Activated CD8-positive, alpha-beta memory T cell treated with anti-CD3 and anti-CD28 coated beads for 4 hours (primary cell): ENCODE measurements at places on chromosomes 12 and 14.

GRCh38 chr12:3632256-3632655 lies 120.7 kb downstream of the CRACR2A start:
- DNase-seq: no peak

DNA sequence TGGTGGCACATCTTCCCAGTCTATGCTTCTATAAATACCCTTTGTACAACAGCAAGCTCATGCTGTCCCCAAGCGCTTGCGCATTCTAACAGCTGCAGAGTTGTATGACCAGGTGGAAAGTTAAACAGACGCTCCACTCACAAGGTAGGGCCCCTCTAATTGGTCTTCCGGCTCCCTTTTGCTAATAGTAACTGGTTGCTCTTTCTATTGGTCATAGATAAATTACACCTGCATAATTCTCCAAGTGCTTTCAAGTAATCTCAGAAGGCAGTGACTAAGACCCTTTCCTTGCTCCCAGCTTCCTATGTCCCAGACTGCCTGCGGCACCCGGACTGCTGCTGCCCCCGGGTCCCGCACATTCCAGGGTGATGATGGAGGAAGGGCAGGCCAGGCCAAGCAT lies 6.1 kb upstream of the TSPAN9 start:
- DNase-seq: no peak

- no peak for DNase-seq
Measured at GRCh38 chr12:83156815-83157214, 470.1 kb downstream of the TMTC2 start.

GRCh38 chr14:78324353-78324752 lies 154.2 kb downstream of the NRXN3 start:
- DNase-seq: no peak

GRCh38 chr12:121806546-121807423 lies 3.0 kb downstream of the SETD1B start:
- no peak for DNase-seq

DNA sequence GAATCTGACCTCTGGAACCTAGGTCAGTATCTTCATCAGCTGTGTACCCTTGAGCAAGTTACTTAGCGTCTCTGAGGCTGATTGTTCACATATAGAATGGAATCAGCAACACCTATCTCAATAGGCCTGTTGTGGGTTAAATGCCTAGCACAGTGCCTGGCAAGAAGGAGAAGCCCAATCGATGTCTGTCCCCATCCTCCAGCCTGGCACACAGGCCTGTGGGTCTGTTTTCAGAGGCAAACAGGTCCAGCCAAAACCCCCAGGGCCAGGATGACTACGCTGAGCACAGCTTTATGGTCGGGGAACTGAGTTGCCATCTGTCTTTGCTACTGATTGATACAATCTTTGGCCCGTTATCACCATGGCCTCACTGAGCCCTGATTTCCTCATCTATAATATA lies 89.2 kb downstream of the NUAK1 start:
- no peak for DNase-seq

GRCh38 chr12:60689137-60689536 lies 1093.3 kb downstream of the SLC16A7 start:
- no peak for DNase-seq

DNA sequence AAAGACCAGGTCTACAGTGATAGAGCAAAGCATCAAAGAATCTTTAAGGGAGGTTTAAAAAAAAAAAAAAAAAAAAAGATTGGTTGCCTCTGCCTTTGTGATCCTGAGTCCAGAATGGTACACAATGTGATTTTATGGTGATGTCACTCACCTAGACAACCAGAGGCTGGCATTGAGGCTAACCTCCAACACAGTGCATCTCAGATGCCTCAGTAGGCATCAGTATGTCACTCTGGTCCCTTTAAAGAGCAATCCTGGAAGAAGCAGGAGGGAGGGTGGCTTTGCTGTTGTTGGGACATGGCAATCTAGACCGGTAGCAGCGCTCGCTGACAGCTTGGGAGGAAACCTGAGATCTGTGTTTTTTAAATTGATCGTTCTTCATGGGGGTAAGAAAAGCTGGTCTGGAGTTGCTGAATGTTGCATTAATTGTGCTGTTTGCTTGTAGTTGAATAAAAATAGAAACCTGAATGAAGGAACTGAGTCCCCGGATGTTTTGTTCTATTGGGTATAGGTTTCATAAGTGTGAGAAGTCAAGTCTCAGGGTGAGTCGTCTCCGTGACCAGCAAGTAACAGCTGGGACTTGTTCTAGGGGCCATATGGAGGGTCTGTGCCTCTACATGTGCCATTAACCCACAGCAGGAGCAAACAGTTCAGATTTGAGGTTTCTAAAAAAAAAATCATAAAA lies 9.3 kb downstream of the PEBP1 start:
- DNase-seq: no peak

GRCh38 chr12:104243971-104244370 lies 28.4 kb downstream of the TXNRD1 start:
- no peak for DNase-seq

DNA sequence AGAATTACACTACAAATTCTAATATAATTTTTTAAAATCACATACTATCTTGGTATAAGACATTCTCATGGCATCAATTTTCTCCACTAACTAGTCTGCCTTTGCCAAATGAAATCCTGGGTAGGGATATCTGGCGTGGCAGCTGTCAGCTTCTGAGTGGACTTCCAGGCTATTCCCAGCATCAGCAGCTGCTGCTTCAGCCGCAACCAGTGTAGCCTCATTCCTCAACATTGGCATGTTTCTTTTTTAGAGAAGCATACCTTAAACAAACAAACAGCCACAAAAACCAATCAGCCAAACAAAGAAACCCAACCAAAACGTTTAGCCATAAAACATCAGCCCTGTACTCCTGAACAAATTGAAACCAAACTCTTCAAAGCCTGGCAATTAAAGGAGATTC lies 235.8 kb downstream of the SSPN start:
- DNase-seq: no peak

DNA sequence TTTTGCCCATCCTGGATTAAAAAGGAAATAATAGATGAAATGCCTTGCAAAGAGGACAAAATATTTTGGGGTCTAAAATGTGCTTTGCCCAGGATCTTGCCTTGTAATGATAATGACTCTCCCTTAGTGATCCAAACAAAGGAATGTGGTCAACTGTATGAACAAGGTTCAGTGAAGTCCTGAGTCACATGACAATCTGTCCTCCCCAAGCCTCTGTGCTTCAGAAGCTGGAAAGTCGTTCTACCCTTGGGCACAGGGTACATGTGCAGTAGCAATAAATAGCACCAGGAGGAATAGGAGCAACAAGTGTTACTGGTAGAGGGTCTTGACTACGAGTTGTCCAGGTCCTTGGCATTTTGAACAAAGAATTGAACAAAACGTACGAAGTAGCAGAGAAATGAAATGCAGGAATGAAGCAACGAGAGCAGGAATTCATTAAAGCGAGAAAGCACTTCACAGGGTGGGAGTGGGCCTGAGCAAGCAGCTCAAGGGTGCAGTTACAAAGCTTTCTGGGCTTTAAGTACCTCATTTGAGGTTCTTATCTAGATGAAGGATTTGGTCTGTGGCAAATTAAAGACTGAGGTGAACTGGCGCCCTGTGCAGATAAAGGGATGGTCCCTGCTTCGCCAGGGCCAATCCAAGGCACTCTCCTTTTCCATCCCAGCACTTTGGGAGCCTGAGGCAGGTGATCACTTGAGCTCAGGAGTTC lies 65.8 kb downstream of the RESF1 start:
- no peak for DNase-seq

GRCh38 chr12:90017316-90017715 lies 308.7 kb upstream of the ATP2B1 start:
- DNase-seq: no peak

DNA sequence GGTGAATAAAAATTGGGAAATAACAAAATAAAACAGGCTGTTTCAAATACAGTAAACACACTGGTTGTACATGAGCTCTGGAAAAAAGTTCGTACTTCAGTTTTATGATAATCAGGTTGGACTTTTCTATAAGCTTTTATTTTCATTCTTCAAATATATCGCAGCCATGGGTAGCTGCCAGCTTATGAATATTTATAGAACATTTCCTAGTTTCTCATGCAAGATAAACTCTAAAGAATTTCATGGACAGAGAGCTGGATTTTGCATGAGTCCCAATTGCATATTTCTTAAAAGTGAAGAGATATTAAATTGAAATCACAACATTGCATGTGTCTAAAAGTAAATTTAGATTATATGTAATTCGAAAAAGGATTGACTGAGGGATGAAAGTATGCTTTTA lies 827.6 kb downstream of the SLC6A15 start:
- DNase-seq: no peak

- DNase-seq: no peak
Measured at GRCh38 chr14:66507181-66507721, 696 bp upstream of the GPHN start.

GRCh38 chr12:47741340-47741703 lies 16.0 kb upstream of the ENDOU start:
- DNase-seq: peak; percentile 14

DNA sequence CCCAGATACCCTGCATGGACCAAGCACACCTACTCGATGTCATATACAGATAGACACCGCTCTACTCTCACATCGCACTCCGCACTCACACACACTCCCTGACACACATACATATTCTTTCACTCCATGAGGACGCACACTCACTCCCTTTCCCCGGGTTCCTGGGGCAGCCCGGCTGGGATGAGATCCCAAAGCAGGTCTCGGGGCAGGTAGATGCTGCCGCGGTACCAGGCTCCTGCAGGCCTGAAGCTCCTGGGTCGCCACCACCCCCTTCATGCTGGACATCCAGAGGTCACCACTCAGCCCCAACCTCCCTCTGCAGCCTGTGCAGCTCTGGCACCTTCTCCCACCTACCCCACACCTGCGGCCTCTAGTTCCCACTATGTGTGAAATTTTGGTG lies 2.3 kb downstream of the C1QL4 start:
- DNase-seq: no peak

DNA sequence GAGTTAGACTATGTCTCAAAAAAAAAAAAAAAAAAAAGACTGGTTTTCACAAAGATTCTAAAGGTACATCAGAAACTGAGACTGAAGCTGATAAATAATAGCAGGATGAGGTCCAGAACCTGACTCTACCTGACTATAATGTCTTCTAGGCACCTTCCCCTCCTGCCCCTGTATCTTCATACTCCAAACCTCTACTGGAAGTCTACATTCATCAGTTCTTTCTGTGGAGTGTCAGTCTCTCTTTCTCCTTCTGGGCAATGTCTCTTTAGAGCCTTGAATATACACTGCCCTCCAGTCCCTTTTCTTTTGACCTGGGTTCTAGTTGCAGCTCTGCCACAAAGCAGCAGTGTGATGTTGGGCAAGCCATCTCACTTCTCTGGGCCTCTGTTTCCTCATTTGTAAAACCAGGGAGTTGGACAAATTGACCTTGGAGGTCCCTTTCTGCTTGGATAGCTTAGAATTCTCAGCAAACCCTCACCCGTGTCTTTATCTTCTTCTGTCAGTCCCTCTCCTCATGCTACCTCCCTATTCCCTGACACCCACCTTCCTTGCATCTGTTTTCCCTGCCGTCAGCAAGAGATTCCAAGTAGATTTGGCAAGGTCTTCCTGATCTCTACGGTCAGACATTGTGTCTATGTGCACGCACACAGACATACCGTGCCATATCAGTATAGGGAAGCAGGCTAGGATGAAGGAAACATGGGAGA lies 4.3 kb downstream of the NFE2 start:
- DNase-seq: no peak

GRCh38 chr14:54483073-54483745 lies 5.6 kb downstream of the GMFB start:
- no peak for DNase-seq

GRCh38 chr12:49693931-49694444 lies 13.2 kb downstream of the FMNL3 start:
- no peak for DNase-seq

DNA sequence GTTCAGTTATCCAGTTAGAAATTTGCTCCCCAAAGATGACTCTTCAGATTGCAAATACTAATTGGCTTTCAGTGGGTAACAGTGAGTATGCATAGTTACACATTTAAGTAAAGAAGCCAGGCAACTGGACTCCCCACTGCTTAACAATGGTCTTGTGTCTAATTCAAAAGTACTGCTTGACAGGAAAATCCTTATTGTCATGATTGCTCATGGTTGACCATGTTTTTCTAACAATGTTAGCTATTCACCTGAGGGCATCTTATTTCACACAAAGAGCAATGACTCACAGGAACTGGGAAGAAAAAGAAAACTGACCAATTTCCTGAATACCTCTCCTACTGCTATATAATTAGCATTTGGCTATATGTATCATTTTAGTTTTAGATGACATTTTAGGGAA lies 33.7 kb upstream of the ALG10B start:
- DNase-seq: no peak
